ENCODE measurements at places on chromosomes 5 and 9.

GRCh38 chr9:117098331-117098730 lies 316.5 kb downstream of the ASTN2 start:
- DNase-seq = no peak

- DNase-seq = no peak
These were observed 75.3 kb upstream of the BARHL1 start for GRCh38 chr9:132506977-132507669.

DNA sequence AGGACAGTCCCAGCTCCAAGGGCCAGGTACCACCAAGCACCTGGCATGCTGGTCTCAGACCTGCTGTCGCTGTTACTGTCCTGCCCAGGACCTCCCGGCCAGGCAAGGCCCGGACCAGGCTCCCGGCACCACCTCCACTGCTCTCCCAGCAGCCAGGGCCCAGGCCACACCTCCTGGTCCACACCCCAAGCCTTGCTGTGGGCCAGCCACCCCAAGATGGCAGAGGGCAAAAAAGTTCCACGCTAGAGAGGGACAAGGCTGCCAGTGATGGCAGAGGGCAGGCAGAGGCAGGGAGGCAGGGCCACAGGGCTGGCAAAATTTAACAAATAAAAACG lies 1.1 kb downstream of the DNLZ start:
- DNase-seq = no peak

DNA sequence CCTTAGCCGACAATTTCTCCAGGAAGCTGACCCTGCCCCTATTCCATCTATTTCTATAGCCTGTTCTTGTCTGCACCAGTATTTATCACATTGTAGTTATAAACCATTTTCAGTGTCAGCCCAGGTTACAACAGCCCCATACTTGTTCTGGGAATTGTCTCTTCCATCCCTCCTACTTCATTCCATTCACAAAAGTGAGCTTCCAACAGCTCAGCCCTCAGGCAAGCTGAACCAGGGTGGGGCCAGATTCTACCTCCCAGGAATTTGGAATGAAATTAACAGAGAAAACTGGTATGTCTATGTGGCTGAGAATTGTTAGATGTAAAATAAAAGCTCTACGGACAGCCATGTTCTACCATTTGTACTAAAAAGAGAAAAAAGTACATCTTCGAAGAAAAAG lies 36.1 kb downstream of the STRBP start:
- no peak for DNase-seq

- no peak for DNase-seq
These were observed 639.0 kb upstream of the TYRP1 start for GRCh38 chr9:12054235-12054634.

- no peak for DNase-seq
These were observed 120.9 kb downstream of the CDC42SE2 start for GRCh38 chr5:131384616-131385214.

- DNase-seq = no peak
These were observed 734.8 kb upstream of the CDH9 start for GRCh38 chr5:27773166-27773565.

GRCh38 chr9:1294641-1295258 lies 244.6 kb downstream of the DMRT2 start:
- no peak for DNase-seq

GRCh38 chr5:87423755-87424154 lies 11.0 kb upstream of the CCNH start:
- no peak for DNase-seq

- peak; percentile 16 for DNase-seq
These were observed 73.9 kb downstream of the RORB start for GRCh38 chr9:74570879-74571512.

DNA sequence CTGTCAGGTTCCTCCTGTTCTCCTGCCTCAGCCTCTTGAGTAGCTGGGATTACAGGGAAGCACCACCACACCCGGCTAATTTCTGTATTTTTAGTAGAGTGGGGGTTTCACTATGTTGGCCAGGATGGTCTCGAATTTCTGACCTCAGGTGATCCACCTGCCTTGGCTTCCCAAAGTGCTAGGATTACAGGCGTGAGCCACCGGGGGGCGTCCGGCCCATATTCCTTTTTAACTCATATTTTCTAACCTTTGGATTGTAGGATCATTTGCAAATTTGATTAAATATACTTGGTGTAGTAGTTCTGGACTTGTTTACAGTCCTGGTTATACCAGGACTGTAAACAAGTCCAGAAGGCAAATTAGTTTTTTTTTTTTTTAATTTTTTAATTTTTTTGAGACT lies 4.3 kb downstream of the TCERG1 start:
- DNase-seq = no peak

DNA sequence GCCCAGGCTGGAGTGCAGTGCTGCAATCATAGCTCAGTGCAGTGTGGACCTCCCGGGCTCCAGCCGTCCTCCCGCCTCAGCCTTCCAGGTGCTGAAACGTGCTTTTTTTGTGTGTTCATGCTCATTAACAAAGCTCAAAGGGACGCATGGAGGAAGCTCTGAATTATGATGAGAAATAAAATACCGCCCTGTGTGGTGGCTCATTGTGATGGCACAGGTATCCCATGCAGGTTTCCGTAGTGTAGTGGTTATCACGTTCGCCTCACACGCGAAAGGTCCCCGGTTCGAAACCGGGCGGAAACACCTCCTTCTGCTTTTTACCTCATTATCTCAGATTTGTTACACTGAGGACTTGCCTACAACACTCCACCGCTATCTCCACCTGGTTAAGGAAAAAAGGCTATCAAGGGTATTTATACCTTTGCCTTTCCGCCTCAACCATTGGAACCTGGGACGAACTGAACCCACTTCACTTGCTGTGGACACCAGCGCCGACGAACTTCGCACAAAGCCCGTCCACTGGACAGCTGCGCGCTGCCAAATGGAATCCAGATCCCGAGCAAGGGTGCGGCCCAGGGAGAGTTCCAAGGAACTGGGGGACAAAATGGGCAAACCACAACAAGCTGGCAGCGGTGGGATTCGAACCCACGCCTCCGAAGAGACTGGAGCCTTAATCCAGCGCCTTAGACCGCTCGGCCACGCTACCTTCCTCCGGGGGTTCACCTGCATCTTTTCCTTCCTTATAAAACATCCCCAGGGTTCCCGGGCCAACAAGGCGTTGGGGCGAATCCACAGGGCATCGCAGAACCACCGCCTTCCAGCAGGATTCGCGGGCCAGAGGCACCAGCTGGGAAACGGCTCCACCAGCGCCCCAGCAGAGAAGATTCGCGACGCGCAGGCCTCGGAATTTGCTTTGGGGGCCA lies 26.3 kb downstream of the OR2V2 start:
- peak; percentile 75 for DNase-seq

- peak; percentile 66 for DNase-seq
These were observed at the start of gene GSN for GRCh38 chr9:121267689-121268597. TSS of gene GSN (plus strand) at chr9:121268162. CDS start at chr9:121301972, 33,810 bp downstream.

DNA sequence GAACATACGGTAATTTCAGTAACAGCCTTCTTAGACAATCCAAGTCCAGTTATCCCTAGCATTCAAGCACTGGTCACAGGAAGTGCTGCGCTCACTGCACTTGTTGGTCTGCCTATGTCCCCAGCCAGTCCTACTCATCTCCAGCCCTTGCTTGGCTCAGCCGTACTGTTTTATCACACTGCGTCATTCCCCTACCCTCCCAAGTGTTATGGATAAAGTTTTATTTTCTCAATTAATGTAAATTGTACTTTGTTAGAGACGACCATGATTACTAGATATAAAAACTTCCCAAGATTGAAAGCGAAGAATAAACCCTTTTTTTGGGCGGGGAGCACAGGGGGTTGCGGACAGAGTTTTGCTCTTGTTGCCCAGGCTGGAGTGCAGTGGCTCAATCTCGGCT lies 49.6 kb downstream of the LHFPL2 start:
- no peak for DNase-seq

DNA sequence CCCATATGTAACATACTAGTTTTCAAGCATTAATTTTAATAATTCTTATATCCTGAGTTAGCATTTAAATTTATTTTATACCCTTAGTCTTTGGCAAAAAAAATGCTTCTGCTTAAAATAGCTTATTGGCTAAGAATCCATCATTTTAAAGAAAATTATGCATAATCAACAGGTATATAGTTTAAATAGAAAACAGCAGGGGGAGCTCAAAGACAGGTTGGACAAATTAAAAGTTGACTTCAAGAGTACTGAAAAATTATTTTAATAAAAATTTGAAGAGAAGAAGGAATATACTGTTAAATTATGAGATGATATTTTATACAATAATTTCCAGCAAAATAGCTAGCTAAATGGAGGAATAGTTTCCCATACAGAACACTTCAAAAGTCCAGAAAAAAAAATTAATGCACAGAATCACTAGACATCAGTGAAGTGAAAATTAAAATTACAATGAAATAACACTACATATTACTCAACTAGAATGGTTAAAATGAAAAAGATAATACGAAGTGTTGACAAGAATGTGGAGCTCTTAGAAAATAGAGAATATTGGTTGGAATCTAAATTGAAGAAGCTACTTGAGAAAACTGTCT lies 387.1 kb downstream of the PDE4D start:
- DNase-seq = no peak

DNA sequence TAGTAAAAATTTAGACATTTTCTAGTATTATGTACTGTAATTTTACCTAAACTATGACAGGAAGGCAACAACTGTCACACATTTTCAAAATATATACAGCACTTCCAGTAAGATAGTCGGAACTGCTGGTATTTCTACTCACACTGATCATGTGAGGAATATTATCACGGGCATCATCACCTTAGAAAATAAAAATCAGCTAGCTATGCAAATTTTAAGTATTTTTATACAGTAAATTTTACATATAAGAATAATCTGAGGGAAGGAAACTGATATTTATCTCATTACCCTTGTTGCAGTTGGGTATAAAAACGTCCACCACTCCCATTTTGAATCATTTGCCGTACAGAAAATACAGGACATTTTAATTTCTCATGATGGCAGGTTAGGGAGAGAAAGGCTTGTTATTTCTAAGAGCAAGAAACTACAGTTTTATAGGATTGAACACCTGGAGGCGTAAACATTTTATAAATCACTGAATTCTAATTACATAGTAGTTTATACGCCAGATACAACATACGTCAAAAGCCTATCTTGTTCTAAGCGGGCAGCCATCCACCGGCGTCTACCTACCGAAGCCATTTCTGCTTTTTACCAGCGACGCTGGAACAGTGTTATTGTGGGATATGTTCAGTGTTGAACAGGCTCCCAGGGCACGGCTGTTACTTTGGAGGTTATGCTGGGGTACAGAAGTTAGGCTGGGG lies 729 bp upstream of the TNPO1 start:
- no peak for DNase-seq

- no peak for DNase-seq
These were observed 644 bp downstream of the TSC1 start for GRCh38 chr9:132943651-132944293.

DNA sequence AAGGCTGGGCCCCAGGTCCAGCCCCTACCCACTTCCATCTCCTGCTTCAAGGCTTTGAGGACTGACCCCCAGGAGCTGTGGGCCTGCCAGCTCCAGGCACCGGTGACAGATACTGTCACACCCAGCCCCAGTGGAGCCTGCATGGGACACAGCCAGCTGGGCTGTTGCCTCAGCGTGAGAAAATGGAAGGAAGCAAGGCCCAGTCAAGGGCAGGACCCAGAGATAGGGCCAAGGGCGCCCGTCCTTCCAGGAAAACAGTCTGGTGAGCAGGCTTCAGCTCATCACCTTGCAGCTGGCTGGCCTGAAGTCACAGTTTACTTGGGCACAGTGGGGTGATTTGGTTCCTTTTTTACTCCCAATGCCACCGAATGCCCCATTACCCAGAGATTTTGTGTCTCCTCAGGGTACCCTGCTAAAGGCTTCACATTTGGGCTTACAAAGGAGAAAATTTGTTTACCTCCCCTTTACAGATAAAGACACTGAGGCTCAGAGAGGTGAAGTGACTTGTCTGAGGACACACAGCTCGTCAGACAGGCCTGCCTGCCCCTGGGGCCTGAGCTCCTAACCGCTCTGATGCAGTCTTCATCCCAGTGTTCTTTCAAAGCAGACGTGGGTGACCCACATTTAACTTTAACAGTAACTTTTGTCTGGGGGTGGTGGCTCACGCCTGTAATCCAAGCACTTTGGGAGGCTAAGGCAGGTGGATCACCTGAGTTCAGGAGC lies 21.5 kb upstream of the WDR38 start:
- DNase-seq = no peak

DNA sequence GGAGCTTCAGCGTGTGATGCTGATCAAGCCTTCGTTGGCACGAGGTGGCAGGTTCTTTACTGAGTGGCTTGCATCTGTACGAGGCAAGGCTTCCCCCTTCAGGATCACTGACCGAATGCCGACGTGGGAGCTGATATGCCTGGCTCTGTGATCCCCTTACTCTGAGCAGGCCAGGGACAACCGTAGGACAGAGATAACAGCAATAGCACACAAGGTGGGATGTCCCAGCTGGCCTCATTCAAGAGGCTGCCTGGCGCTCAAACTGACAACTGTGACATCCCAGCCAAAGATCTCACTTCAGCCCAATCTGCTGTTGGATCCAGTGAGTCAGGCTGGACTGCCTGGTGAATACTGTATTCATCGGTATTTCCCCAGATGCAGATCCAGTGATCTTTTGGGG lies 199.4 kb upstream of the PANK3 start:
- DNase-seq = no peak

- DNase-seq = no peak
These were observed 61.7 kb downstream of the TRIO start for GRCh38 chr5:14204785-14205321.

- DNase-seq = no peak
These were observed 150.5 kb downstream of the GNAQ start for GRCh38 chr9:77881111-77881510.

GRCh38 chr5:180558232-180558631 lies 33.1 kb downstream of the SCGB3A1 start:
- DNase-seq = no peak

GRCh38 chr9:8366161-8366926 lies 566.8 kb upstream of the DMAC1 start:
- DNase-seq = no peak

GRCh38 chr9:119838210-119838609 lies 469.0 kb upstream of the BRINP1 start:
- DNase-seq = no peak

GRCh38 chr9:25537808-25538207 lies 140.4 kb downstream of the TUSC1 start:
- DNase-seq = no peak

DNA sequence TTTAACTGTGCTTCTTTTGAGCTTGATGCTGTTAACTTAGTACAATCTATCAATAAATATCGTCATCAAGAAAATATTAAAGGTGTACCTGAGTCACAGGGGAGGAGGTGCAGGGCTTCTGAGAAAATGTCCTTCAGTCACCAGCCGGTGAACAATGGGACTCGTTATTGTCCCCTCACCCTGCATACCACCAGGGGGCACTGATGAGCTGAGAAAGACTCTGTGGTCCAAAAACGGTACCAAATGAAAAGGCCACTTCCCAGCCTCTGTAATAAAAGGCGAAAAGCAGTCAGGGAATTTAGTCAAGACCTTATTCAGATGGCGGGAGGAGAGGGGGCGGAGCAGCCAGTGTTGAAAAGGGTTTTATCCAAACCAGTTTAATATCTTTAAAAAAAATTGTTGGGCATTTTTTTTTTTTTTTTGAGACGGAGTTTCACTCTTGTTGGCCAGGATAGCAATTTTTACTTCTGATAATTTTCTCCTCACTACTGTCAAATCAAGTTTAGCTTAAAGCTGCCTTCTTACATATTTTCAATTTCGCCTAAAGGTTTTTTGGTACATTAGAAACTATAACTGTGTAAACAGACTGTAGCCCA lies 271.9 kb upstream of the ADAMTS16 start:
- DNase-seq = peak; percentile 70
